ENCODE measurements at places on chromosomes 11 and 22.

DNA sequence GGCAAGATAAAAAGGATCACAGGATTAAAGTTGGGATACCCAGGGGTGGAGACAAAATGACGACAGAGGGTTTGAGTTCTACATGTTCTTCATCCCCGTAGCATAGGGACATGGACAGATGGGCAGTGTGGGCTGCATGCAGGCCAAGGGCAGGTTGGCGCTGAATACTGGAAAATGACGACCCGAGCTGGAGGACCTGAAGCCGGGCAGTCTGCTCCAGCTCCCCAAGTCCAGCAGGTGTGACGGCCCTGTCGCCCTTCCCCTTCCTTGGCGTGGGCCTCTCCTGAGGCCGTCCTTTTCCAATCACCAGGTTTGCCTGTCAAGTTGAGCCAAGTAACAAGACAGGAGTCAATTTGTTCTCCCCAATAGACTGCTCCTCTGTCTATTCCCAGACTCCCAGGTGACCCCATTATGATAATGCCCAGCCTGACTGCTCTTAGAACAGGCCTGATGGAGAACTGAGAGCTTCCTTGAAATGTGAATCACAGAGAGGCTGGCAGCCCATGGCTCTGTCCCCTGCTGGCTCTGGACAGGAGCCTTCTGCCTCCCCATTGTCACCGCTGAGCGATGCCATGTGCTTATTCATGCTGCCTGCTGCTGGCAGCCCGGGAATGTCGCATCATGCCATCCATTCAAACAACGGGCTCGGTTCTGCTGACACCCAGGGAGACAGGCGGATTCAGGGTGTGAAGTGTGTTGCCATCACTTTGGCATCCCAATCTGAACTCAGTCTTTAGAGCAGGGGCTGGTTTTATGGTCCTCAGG lies 392.1 kb downstream of the NTM start:
- no peak for DNase-seq

GRCh38 chr11:72798361-72798760 lies 4.5 kb upstream of the STARD10 start:
- DNase-seq = no peak

DNA sequence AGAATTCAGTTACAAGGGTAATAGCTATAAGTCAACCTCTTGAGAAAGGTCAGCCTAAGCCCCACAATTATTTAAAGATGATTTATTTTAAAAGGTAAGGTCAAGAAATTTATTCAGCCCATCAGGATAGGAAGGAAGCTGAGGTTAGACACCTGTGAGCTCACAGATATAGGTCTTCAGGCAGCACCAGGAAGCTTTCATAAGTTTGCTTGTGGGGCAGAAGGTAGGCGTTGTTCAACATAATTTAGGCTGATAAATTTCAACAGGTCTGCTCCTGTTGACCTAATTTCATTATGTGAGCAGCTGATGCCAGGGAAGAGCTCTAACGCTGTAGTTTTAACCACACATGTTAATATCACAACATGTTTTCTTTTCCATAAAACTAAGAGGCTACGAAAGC lies 118.1 kb upstream of the APOA1 start:
- no peak for DNase-seq

- no peak for DNase-seq
Measured at GRCh38 chr11:41039592-41039991, 419.9 kb downstream of the LRRC4C start.

- DNase-seq = no peak
Measured at GRCh38 chr22:42673898-42674401, 24.8 kb upstream of the CYB5R3 start.

DNA sequence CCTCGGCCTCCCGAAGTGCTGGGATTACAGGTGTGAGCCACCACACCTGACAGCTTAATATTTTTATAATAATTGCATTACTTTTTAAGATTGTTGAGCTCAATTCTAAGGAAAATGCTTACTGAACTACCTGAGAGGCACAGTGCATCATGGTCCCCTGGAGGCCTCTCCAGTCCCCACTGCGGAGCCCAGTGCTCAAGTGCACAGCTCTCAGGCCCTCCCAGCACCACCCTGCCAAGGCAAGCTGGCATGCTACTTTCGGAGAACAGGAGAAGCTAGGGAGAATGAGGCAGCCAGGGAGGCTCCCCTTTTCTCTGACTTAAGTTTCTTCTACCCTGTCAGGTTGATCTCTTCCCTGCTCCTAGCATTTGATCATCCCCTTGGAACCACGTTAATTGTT lies 64.2 kb upstream of the CECR2 start:
- DNase-seq = no peak

- no peak for DNase-seq
Measured at GRCh38 chr11:64268025-64268892, 16.2 kb downstream of the BAD start.

- no peak for DNase-seq
Measured at GRCh38 chr11:121040614-121041002, 16.7 kb downstream of the TBCEL start.
